ENCODE measurements at places on chromosomes 7 and 10.
A peak's percentile ranks its signal among the peaks of the same experiment; 100 is the strongest.

DNA sequence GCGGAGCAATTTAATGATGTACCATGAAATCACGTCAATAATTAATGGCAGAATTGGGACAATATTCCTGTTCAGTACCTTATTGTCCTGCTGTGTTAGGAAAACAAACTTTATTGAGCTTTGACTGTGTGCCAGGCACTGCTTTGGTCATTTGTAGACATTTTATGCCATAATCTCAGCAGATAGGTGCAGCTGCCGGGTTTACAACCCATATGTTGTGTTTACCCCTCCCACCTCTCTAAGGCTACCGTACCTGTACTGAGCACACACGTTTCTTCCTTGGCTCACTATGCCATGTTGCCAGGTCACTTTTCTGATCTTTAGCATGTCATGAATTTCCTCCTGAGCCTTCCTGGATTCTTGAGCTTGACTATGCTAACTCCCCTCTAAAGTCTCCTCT, 422.2 kb downstream of the PHTF2 start:
- no peak for DNase-seq

DNA sequence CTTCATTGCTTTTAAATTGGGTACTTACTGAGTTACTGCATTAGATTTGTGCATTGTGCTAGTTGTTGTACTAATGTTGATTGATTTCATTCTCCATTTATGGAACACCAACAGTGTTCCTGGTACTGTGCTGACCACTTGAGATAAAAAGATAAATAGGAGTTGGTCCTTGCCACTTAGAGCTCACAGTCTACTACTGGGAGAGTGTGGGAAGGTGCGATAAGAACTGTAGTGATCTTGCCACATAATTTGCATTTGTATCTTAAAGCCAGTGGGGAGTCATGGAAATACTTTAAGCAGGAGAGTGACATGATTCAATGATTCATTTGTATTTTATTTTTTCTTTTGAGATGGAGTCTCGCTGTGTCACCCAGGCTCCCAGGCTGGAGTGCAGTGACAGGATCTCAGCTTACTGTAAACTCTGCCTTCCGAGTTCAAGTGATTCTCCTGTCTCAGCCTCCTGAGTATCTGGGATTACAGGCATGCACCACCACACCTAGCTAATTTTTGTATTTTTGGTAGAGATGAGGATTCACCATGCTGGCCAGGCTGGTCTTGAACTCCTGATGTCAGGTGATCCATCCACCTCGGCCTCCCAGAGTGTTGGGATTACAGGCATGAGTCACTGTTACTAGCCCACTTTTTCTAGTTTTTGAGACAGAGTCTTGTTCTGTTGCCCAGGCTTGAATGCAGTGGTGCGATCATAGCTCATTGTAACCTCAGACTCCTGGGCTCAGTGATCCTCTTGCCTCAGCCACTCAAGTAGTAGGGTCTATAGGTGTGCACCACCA, 51.2 kb upstream of the TMEM248 start:
- DNase-seq: no peak

DNA sequence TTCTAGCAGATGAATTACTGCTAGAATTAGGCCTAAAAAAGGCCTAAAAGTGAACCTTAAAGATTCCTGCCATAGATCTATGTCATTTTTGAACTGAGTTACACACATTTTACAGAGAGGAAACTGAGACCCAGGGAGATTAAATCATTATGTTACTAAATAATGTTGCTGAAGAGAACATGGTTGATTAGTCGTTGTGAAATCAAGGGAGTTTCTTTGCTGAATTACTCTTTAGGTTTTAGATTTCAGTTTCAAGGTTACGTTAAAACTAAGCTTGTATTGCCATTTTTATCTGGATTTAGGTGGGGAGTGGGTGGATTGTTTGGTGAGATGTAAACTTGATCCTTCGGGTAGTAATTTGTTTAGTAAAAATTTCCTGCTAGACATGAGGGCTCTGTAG, 21.3 kb downstream of the CDK14 start:
- no peak for DNase-seq

DNA sequence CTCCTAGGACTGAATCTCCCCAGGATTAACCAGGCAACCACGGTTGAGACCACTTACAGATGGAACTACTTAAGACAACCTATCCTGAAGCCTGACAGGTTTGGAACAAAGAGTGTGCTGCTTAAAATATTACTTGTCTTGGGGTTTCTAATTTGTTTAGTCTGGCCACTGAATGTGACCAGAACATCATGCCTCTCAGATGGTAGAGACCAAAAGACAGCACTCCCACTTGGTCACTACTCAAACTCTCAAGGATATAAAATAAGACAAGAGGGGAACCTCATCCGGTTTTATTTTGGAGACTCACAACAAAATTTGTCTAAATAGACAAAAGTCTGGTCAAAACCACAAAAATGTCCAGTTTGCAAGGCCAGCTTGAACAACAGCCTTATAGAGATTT, 15.3 kb downstream of the MRPL32 start:
- no peak for DNase-seq

DNA sequence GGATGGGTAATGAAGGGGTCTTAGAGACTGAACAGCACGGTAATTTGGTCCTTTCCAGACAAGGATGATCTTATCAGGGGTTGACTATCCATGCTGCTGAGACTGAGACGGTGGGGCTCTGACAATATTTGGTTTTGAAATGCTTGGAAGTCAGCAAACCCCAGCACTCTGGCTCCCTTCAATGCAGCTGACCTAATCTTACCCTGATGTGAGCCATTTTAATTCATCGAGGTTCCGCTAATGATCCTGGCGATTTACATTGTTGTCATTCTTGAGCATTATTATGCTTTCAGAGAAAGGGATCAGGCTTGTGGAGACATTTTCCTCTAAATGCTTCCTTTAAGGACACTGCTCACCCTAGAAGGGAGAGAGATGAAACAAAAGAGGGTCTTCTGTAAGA, 114.6 kb upstream of the BMPER start:
- DNase-seq: no peak

DNA sequence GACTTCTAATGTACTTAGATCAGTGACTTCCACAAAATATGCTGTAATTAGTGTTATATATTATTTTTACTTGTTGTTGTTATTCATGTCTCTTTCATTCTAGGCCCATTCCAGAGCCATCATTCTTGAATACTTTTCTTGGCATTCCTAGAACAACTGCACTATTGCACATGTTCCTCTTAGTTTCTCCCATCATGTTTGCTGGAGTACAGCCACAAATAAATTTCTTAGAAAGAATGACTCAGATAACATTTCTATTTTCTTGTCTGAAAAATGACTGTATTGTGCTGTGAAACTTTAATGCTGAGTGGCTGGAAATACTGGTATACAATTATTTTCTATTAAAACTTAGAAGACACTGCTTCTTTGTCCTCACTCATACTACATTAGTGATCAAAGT, 651.0 kb upstream of the STEAP1 start:
- DNase-seq: no peak

DNA sequence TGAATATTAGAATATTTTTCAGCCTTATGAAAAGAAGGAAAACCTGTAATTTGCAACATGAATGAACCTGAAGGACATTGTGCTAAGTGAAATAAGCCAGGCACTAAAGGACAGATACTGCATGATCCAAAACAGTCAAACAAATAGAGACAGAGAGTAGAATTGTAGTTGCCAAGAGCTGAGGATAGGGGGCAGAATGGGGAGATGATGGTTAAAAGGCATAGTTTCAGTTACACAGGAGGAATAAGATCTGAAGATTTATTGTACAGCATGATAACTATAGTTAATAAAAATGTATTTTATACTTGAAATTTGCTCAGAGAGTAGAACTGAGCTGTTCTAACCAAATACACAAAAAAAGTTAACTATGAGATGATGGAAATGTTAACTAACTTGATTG, 149.0 kb upstream of the TMEM106B start:
- DNase-seq: peak; percentile 56

DNA sequence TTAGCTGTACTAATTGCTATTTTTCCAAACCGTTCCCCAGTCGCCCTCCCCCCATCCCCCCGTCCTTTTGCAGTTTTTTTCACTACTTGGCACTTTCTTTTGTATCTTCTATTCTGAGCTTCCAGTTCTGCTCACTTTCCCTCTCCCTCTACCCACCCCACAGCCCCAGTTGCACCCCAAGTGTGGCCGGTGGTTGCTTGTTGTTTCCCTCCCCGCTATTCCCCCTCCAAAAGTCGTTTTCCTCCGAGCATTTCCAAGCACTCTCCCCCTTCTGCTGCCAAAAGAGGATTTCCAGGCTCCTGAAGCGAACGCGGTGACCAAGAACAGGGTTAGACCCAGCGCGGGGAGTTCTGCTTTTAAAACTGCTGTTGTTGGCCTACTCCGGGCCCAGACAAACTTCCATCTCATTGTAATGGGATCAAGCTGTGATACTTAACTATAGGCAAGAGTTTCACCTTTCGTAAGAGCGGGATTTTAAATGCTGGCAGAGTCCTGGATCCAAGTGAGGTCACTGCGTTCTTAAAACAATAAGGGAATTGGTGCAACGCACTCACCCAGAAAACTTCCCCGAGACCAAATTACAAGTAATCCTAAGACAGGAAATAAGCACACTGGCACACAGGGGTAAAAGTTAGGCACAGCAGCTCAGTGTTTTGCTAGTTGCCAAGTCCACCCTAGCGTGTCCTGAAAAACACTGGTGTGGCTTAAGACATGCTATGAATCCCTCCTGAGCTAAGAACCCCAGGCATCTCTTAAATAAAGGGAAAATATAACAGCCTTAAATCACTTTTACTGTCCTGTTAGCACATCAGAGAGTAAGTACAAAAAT, 1.5 kb upstream of the RGS10 start:
- no peak for DNase-seq

GRCh38 chr10:65950075-65950474, 975.8 kb upstream of the LRRTM3 start:
- DNase-seq: no peak

DNA sequence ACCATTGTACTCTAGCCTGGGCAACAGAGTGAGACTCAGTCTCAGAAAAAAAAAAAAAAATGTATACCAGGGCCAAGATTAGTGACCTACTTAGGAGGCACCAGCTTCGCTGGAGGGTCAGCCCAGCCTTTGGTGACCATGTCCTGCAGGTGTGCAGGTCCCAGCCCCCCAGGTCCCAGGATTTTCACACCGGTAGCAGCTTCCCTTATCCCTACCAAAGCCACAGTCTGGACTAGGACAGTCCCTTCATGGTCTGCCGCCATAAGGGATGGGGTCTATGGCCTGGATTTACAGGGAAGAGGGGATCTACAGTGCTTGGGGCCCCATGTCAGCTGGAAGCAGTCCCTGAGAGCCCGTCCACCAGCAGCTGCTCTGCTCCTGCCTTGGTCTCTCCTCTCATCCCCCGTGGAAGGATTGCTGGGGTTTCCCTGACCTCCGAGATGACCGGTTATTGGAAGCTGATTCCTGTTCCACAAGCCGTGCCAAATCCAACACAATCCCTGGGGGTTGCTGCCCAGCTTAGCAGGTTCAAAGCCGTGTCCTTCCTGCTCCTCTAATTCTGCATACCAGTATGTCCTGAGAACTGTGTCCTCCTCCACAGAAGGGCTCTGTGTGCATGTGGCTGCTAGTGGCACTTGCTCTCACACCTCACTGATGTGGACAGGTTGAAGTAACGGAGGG, 11.0 kb upstream of the NDUFB2 start:
- DNase-seq: no peak

DNA sequence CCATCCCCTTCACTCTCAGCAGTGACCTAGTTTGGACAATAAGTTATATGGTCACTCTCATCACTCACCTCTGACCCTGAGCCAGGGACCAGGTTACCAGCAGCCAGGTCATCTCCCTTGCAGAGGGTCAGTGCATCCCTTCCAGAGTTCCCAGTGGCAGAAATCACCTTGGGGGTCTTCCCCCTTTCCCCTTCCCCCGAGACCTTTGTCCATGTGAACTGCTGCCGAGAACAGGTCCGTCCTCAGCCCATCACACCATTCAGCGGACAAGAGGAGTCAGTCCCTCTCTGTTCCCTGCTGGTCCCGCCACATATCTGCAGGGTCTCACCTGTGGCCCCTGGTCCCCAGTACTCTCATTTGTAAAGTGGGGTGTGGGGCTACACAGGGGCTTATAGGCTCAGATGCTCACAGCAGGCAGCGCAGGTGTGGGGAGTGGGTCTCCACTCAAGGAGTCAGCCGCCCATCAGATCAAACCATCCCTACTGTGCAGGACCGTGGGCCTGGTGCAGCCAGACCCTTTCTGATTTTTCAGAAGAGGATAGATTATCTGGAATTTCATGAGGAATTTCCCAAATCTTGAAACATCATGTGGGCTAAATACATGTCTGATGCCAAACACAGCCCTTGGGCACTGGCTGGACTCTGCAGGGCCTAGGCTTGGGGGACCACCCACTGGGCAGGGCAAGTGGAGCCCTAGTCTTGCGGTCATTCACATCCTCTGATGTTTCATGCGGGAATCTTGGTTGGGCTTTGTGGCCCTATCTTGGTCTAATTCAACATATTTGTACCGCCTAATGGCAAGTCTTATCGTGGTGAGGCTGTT, 6.5 kb downstream of the DEPP1 start:
- no peak for DNase-seq

GRCh38 chr10:28970231-28970630, 292.9 kb downstream of the BAMBI start:
- no peak for DNase-seq

DNA sequence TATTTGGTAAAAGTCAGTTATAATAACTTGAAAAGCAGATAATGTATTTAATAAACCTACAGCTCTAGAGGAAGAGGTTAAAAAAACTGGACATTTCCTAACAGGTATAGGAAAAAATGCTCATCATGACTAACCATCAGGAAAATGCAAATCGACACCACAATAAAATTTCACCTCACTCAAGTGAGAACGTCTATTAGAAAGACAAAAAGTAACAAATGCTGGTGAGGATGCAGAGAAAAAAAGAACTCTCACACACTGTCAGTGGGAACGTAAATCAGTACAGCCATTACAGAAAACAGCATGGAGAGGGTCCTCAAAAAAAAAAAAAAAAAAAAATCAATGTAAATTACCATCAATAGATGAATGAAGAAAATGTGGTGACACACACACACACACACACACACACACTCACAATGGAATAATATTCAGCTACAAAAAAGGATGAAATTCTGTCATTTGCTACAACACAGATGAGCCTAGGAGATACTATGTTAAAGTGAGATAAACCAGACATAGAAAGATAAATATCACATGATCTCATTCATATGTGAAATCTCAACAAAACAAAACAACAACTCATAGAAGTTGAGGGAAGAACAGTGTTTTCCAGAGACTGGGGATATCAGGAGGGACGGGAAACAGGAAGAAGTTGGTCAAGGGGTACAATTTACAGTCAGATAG, 20.1 kb downstream of the EPC1 start:
- no peak for DNase-seq

GRCh38 chr7:137985897-137986251, 16.0 kb downstream of the CREB3L2 start:
- no peak for DNase-seq

DNA sequence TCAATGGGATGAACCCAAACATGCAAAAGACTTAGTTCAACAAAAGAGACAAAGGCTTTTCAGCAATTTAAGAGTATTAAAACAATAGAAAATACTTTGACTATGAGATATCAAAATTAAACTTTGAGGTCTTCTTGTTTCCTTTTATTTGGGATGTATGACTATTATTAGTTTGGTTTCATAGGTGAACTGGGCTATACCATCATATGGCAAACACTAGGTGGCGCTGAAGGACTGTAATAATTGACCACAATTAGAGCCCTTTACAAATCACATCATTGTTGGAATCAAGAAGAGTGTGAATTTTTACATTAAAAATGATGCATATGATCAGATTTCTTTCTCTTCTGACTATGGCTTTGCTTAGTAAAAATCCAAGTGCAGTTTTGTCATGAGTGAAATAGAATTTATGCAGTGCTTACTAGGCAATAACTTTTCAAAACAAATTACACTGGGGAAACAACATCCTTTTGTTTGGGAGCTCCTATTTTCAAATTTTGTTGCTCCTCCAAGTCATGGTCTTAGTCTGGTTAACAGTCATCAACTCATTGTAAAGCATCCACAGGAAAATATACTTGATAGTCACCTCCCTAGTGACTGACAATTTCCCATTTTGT, 14.7 kb upstream of the NXPH1 start:
- DNase-seq: peak; percentile 69
